ENCODE measurements at places on chromosomes 2 and 18.

DNA sequence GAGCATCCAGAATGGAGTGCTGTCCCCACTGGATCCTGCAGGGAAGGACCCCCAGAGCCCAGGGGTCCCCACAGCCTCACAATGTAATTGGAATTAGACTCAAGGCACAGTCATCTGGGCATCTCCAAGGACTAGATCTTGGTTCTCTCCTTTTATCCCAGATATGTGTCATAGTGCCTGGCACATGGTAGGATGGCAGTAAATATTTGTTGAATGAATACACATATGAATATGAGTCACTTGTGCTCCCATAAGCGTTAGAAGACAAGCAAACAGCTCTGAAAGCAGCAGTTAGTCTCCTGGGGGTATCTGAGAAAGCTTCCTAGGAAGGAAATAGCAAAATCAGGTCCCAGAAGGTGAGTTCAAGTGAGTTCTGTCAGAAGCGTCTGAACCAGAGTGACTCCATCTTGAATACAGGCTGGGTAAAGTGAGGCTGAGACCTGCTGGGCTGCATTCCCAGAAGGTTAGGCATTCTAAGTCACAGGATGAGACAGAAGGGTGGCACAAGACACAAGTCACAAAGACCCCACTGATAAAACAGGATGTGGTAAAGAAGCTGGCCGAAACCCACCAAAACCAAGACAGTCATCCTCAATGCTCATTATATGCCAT, 234.1 kb upstream of the ID2 start:
- no peak for DNase-seq

- DNase-seq, result no peak
These were observed 46.0 kb upstream of the MTIF2 start for GRCh38 chr2:55314985-55315384.

GRCh38 chr18:26526966-26527234, 21.5 kb downstream of the KCTD1 start:
- no peak for DNase-seq

DNA sequence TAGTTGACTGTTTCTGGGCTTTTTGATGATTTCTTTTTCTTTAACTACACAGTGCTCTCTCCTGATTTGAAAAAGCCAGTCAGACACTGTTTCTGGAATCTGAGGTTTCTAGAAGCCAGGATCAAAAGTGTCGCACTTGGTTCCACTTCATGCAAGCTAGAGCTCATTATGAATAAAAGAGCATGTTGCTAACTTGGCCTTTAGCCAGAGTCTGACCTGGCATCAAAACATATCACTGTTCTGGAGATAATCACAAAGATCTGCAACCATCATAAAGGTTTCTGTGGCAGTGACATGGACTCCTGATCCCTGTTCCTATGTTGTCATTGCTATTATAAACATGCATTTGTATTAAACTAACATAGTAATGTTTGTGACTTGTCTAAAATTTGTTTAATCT, 76.1 kb upstream of the MAPRE2 start:
- no peak for DNase-seq

DNA sequence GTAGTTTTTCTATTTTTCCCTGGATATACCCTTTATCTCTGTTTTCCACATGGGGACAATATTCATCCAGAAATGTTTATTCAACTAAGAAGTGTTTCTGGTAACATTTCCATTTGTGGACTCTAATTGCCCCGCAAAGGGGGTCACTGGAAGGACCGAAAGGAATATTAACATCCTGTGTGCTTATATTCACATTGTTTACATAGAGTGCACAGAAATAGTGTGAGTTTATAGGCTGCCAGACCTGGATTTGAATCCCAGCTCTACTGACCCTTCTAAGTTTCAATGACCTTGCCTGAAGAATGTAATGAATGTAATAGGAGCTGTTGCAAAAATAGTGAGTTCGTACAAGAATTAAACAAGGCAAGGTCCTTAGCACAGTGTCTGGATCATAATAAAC, 152.9 kb upstream of the NCKAP5 start:
- no peak for DNase-seq

DNA sequence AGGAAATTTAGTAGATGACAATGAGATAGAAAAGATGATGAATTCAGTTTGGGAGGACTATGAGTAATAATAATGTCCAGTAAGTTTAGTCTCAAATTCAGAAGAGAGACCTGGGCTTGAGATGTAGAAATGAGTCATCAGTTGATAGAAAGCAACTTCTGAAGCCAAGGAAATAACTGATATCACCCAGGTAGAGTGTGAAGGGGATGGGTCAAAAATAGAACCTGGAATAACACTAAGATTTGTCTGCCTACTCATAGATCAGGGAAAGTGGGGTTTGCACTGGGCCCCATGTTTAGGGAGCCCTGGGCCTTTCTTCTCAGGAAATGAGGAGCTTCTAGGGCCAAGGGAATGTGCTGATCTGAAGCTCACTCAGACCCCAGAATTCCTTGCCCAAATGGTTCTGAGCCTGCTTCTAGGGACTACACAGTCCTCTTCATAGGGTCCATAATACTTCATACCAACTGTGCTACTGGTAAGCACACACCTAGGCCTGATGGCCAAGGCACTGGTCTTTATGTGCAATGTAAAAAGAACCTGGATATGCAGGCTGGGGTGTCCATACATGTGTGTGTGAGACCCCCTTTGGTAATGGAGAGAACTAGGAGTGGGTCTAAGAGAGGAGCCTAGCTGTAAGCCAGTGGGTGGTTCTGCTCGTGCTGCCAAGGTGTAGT, 141.2 kb downstream of the IKZF2 start:
- no peak for DNase-seq
